Right atrium auricular region (tissue), 2 donors: ENCODE measurements at places on chromosomes 12 and 14. TPM values are rescaled to one million over a fixed set of nuclear protein-coding genes. Genes with fewer than 3 reads are reported as not detected.

Gene POTEM
- total RNA-seq: not detected

Gene KRT6C
- not detected for total RNA-seq

Gene CLBA1
- total RNA-seq: 2.2 TPM

Gene TMEM106C
- total RNA-seq: 107 TPM

Gene CFAP251
- total RNA-seq: 1.0 TPM

Gene ANKRD33
- not detected for total RNA-seq

GRCh38 chr14:76941946-76942805, 86.3 kb downstream of the IRF2BPL start:
- peaks cover 33% of the 10 kb centered on the region for H3K4me1 ChIP-seq
- no peaks in the 10 kb centered on the region for H3K27me3 ChIP-seq
- H3K36me3 ChIP-seq: no peaks in the 10 kb centered on the region
- DNase-seq: no peak
- no peak overlapping the region for H3K27ac ChIP-seq

DNA sequence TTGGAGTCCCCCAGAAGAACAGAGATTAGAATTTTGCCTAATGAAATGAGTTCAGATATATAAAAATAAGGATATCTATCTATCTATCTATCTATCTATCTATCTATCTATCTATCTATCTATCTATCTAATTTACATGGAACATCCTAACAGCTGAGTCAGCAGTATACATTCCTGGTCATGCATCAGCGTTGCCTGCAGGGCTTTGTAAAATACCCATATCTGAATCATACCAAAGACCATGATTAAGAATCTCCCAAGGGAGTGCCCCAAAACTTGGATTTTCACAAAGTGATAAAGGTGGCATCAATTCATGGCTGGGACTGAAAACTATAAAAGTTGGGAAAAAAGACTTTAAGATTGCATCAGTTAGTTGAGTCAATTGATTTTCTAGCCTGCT, 32.7 kb upstream of the SYT10 start:
- no peaks in the 10 kb centered on the region for H3K4me1 ChIP-seq
- no peaks in the 10 kb centered on the region for H3K36me3 ChIP-seq
- DNase-seq: no peak
- no peak overlapping the region for H3K27ac ChIP-seq

GRCh38 chr12:62893276-62893675, 41.7 kb downstream of the PPM1H start:
- no peak overlapping the region for H3K4me3 ChIP-seq
- H3K36me3 ChIP-seq: no peaks in the 10 kb centered on the region

- H3K27ac ChIP-seq: no peak overlapping the region
- no peaks in the 10 kb centered on the region for H3K36me3 ChIP-seq
- peaks cover 3% of the 10 kb centered on the region for H3K27me3 ChIP-seq
- H3K4me3 ChIP-seq: no peak overlapping the region
- H3K4me1 ChIP-seq: no peaks in the 10 kb centered on the region
Observed at GRCh38 chr14:94761997-94762377, 7.9 kb downstream of the GSC start.

DNA sequence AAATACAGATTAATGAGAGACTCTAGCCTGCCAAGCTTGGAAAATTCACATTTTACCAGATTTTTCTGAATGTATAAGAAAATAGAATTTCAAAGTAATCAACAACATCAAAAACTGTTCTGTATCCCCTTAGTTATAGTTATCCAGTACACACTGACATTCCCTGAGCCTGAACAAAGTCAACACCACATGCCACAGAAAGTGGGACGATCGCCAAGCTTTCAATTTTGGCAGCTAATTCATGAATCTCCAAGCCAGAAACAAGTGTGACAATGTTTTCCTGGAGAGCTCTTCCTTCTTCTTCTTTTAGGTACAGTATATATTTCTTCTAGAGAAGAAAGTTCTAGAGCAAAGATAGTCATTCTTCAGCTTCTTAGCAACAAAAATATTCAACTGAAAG, 290.2 kb downstream of the PRKD1 start:
- H3K36me3 ChIP-seq: no peaks in the 10 kb centered on the region
- no peak overlapping the region for H3K27ac ChIP-seq
- no peak overlapping the region for H3K4me3 ChIP-seq
- DNase-seq: peak; percentile 78
- no peaks in the 10 kb centered on the region for H3K27me3 ChIP-seq
- no peaks in the 10 kb centered on the region for H3K4me1 ChIP-seq

- no peaks in the 10 kb centered on the region for H3K36me3 ChIP-seq
- no peak for DNase-seq
- no peak overlapping the region for H3K4me3 ChIP-seq
Observed at GRCh38 chr12:51726931-51727330, 121.6 kb downstream of the FIGNL2 start.

GRCh38 chr12:67826148-67826547, 163.1 kb upstream of the IFNG-AS1 start:
- H3K4me3 ChIP-seq: no peak overlapping the region
- H3K27ac ChIP-seq: peak overlapping the region; percentile 92
- peaks cover 25% of the 10 kb centered on the region for H3K4me1 ChIP-seq
- H3K27me3 ChIP-seq: no peaks in the 10 kb centered on the region
- no peaks in the 10 kb centered on the region for H3K36me3 ChIP-seq
- DNase-seq: no peak

- H3K4me3 ChIP-seq: no peak overlapping the region
- no peaks in the 10 kb centered on the region for H3K36me3 ChIP-seq
- H3K4me1 ChIP-seq: no peaks in the 10 kb centered on the region
- no peaks in the 10 kb centered on the region for H3K27me3 ChIP-seq
- no peak for DNase-seq
- no peak overlapping the region for H3K27ac ChIP-seq
Observed at GRCh38 chr14:102798926-102799325, 21.7 kb downstream of the TRAF3 start.

GRCh38 chr14:105136401-105137322, 31.9 kb downstream of the JAG2 start:
- H3K27ac ChIP-seq: no peak overlapping the region
- peaks cover 3% of the 10 kb centered on the region for H3K36me3 ChIP-seq
- H3K27me3 ChIP-seq: no peaks in the 10 kb centered on the region
- H3K4me3 ChIP-seq: no peak overlapping the region
- H3K4me1 ChIP-seq: no peaks in the 10 kb centered on the region
- DNase-seq: no peak

DNA sequence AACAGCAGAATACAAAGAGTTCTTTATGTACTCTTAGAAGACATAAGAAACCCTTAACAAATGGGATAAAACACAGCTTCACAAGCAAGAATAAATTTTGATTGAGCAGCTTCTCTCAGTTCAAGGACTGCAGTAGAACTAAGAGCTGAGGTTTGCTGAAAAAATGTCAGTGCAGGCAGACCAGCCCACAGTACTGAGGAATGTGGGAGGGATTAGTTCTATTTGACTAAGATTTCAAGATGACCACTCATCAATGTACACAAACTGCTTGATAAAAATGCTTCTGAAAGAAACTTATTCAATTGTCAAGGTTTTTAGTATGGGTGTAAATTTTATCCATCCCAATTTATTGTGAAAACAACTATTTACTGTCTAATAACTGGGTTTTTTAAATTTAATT, 138.4 kb downstream of the SEC23A start:
- H3K36me3 ChIP-seq: no peaks in the 10 kb centered on the region
- no peak for DNase-seq
- no peak overlapping the region for H3K4me3 ChIP-seq
- H3K27me3 ChIP-seq: no peaks in the 10 kb centered on the region
- H3K4me1 ChIP-seq: no peaks in the 10 kb centered on the region

- H3K36me3 ChIP-seq: no peaks in the 10 kb centered on the region
- no peaks in the 10 kb centered on the region for H3K4me1 ChIP-seq
- H3K27me3 ChIP-seq: no peaks in the 10 kb centered on the region
- DNase-seq: no peak
Observed at GRCh38 chr12:114625294-114625851, 58.6 kb downstream of the TBX3 start.
